Coronary artery (tissue), 2 donors: ENCODE measurements at places on chromosomes 11 and 22.

DNA sequence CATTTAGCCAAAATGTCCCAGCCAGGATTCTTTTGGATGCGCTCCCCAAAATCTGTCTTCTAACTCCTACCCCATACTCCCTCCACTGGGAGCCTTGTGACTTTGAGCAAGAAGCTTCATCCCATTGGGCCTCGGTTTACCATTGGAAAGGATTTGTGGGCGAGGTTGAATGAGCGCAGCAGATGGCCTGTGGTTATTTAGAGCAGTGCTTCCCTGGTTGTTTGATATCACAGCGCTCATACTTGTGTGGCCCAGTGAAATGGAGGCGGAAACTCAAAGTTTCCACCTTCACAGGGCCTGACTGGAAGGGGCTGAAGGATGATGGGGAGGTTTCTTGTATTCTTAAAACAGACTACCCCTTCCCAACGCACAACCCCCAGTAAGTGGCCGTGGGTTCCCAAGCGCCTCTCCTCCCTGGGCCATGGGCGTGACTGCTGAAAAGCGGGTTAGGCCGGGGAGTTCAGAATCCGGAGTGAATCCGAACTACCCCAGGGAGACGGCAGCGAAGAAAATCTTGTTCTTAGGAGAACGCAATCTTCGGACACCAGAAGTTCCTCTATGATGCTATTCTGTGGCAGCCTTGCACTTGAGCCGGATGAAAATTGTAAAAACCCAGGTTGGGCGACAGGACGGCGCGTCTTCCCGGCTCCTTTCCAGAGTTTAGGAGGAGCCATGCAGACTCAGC is 1.2 kb upstream of the ATF4 start:
- peak; percentile 73 for DNase-seq

DNA sequence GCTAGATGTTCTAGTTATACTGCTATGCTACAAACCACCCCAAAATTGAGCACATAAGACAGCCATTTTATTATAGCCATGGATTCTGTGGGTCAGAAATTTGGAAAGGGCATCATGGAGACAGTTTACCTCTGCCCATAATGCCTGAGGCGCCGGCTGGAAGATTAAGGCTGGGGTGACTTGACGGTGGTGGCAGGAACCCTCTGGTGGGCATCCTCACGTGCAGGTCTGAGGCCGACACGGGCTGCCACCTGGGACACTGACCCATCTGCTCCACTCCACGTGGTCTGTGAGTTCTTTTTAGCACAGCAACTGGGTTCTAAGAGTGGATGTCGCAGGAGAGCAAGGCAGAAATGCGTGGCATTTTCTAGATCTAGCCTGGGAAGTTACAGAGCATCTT is 40.0 kb upstream of the PRDM11 start:
- DNase-seq, result peak; percentile 47

- no peak for DNase-seq
These were observed 7.2 kb downstream of the SNAP29 start for GRCh38 chr22:20865875-20866445.

GRCh38 chr11:88167853-88168252 is 7.4 kb downstream of the RAB38 start:
- no peak for DNase-seq

DNA sequence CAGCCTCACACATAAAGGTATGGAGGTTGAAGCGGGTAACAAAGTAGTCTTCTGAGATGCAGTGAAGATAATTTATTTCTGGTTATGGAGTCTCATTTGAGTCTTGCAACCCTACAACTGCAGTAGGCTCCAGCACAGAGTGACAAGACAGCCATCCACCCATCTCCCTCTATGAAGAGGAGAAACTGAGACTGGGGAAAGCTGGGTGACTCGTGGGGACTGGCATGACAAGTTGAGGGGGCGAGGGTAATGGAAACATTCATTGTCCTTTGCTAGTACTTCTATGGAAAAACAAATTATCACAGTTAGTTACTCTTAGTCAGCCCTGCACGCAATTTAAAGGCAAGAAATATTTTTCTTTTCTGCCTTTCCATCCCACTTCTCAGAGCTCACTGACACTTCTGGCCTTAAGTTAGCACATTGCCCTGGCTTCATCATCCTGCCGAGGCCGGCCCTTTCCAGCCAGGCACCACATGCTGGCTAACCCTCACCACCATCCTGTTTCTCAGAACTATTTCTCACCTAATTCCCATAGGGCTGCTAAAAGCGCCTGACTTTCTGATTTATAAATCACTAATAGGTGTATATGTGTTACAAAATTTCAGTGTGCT is 361.1 kb downstream of the ETS1 start:
- no peak for DNase-seq

- no peak for DNase-seq
These were observed 47.1 kb downstream of the BMAL1 start for GRCh38 chr11:13324709-13325108.

- no peak for DNase-seq
These were observed 37.9 kb upstream of the NFRKB start for GRCh38 chr11:129933262-129933661.

GRCh38 chr11:554428-555226 is 5.9 kb downstream of the LMNTD2 start:
- no peak for DNase-seq

- no peak for DNase-seq
These were observed 12.5 kb upstream of the NELL1 start for GRCh38 chr11:20656901-20657300.

GRCh38 chr11:29641201-29641600 is 375.6 kb downstream of the KCNA4 start:
- DNase-seq, result no peak

DNA sequence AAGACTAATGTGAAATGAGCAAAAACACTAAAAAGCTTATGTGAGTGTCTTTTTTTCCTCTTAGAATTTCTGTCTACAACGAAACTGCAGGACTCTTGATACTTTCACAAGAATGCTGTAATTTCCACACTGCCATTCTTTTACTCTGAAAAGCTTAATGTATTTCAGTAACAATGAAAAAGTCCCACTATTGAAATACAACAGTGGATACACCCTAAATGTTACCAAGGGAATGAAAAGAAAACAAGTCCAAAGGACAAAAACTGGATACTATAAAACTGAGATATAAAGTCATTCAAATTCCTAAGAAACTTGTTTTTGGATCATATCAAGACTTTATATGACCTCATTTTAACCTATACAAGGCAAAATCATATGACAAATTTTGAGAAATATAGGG is 77.4 kb downstream of the SOX6 start:
- no peak for DNase-seq

GRCh38 chr22:41910050-41911000 is 4.5 kb downstream of the SHISA8 start:
- DNase-seq, result no peak
